Activated CD4-positive, alpha-beta memory T cell treated with anti-CD3 and anti-CD28 coated beads, Interleukin-2, amount 10 ng/mL, durations not matched to agents 7 days and 5 days (primary cell): ENCODE measurements at places on chromosomes 4 and X. TPM values are rescaled to one million over a fixed set of nuclear protein-coding genes. Genes with fewer than 3 reads are reported as not detected.
A peak's percentile ranks its signal among the peaks of the same experiment; 100 is the strongest.

TMEM150C gene
- not detected for total RNA-seq

ZNF185 gene
- total RNA-seq = 0.75 TPM

THOC2 gene
- 87.3 TPM for total RNA-seq

SRPX2 gene
- total RNA-seq = not detected

CCKAR gene
- total RNA-seq = not detected

ODAM gene
- total RNA-seq = not detected

GABRB1 gene
- not detected for total RNA-seq

IBSP gene
- total RNA-seq = not detected

ARMCX4 gene
- 2.8 TPM for total RNA-seq

SNX25 gene
- 18.5 TPM for total RNA-seq

JAKMIP1 gene
- total RNA-seq = 43.8 TPM

BMP3 gene
- not detected for total RNA-seq

CCDC110 gene
- total RNA-seq = not detected

MUC7 gene
- total RNA-seq = not detected

- DNase-seq = no peak
Measured at GRCh38 chr4:42123071-42123644, 29.3 kb downstream of the BEND4 start.

DNA sequence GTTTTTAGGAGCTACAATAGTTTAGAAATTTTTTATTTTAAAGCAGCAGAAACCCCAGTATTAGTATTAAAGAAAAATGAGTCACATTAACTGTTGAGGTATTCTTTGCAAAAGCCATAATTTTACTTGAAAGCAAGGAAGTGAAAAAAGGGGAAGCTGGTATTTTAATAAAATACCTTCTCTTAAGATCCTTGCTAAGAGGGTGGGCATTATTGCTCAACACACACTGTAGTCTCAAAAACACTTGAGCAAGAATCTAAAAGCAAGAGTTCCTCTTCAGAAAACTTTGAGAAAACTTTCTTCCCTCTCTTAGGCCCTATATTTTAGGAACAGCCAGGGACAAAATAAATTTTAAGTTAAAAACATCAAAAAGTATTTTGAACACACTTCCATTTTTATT lies 259.4 kb upstream of the DIAPH2 start:
- no peak for DNase-seq

- no peak for DNase-seq
Measured at GRCh38 chr4:155388162-155388561, 11.4 kb upstream of the MAP9 start.

GRCh38 chr4:188117631-188118324 lies 8.4 kb upstream of the TRIML2 start:
- DNase-seq = no peak

DNA sequence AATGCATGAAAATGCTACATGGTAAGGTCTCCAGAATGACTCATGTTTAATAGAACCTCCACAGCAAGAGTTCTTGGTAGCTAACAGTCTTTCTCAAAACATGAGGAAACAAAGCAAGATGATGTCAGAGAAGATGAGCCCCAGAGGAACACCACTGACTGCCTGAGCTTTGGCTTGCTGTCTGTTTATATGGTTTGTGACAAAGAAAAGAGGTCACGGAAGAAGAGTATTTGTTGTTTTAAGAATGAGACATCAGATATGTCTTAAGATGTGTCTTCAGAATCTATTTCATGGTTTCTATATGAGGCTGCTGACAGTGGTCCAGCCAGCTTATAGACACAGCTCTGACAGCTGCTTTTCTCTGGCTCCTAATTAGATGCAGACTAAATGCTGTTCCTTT lies 18.8 kb upstream of the AREG start:
- DNase-seq = no peak

DNA sequence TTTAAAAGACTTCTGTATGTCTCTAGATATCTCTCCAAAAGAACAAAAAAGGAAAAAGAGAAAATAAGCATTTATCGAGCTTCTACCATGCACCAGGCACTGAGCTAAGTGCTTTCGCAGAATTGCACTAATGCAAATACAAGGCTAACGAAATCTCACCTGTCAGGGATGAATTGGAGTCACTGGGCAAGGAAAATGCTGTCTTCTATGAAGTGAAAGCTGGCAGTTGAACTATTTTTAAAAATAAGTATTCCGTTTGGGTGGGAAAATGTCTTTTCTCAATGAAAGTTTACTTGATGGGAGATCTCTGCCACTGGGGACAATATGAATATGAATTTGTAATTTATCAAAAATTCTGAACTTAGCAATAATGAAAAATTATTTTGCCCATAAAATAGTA lies 47.6 kb downstream of the COL25A1 start:
- no peak for DNase-seq

GRCh38 chr4:122602277-122603142 lies 18.4 kb downstream of the IL21 start:
- DNase-seq = no peak

GRCh38 chr4:41365681-41366080 lies 109.0 kb downstream of the UCHL1 start:
- no peak for DNase-seq

DNA sequence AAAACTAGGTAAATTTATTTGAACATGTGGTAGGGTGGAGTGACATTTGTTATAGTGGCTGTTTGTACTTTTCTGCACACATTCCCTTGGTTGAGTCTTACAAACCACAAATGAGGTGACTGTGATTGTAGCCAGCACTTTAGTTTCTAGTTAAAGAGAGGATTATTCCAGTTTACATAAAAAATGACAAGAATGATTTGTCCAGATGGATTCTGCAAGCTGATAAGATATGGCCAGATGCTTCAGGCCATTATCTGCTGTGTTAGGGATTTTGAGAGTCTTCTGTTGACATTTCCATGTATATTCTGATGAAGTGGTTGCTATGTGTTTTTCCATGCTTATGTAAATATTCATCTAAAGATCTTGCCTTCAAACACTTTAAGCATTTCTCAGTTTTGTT lies 31.0 kb upstream of the PDE5A start:
- no peak for DNase-seq

DNA sequence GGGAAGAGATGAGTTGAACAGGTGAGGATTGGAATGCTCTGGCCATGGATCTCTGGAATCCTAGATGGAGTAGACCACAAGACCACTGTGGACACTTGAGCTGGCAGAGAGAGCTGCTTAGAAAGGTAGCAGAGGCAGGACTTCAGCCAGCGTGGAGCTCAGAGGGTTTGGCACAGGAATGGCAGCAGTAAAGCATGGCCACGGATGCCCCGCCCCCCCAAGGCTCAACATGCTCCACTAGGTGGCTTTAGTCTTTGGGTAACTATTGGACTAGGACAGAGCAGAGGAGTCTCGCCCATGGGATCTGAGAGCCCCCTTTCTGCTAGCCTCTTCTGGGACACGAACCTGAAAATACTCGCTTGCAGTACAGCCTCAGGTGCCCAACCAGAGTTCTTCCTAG lies 150.1 kb upstream of the NEIL3 start:
- DNase-seq = no peak

DNA sequence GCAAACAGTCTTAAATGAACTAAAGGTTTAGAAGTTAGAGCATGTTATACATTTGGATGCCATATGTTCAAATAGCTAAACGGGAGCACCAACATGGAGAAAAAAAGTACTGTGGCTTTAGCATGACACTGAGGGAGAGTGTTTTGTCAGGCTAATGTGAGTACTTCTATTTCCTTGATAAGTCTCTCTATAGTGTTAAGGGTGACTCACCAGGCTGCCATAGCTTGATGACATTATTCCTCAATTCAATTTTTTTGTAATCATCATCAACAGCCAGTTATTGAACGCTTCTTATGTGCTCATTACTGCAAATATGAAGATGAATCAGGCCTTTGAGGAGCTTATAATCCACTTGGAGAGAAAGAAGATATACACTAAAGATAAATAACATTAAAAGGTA lies 211.4 kb upstream of the GPR101 start:
- DNase-seq = no peak

DNA sequence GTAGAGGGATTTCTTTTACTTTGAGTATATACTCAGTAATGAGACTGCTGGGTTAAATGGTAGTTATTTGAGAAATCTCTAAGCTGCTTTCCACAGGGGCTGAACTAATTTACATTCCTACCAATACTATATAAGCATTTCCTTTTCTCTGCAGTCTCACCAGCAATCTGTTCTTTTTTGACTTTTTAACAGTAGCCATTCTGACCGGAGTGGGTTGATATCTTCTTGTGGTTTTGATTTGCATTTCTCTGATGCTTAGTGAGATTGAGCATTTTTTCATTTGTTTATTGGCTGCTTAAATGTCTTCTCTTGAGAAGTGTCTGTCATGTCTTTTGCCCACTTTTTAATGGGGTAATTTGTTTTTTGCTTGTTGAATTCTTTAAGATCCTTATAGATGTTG lies 43.3 kb downstream of the SPCS3 start:
- DNase-seq = no peak

DNA sequence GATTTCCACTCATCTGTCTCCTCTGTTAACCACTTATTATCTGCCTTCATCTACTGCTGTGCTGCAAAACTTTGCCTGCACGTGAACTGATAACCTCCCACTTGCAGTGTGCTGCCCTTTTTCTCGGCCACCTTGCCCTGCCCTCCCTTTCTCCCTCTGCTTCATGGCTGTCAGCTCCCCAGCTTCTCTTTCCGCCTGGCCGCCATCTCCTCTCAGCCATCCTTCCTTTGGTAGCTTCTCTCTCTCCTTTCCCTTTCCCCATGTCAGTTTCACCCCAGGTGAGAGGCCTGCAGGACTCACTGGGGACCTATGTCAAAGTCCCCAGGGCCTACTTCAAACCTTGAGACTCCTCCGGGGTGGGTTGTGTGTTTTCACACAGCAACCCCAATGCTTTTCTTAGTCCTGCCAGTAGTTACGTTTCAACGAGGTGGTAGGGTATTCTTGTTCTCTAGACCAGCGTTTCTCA lies 6.6 kb downstream of the MSL3 start:
- DNase-seq = no peak

DNA sequence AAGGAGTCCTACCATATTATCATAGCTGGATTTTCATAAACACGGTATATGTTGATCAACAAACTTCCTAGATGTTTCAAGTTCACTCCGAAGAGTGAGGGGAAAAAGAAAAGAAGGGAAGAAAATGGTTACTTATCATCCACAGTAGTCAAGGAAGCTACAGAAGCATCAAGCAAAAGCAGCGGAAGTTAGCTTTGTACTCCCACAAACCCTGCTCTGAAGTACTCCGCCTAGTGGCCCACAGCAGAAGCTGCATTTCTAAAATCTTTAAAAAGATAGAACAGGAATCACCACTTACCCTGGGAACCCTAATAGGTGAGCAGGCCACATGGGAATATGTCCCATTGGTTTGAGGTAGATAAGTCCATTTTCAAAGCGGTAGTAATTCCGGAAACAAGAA lies 28.5 kb upstream of the FRG1 start:
- no peak for DNase-seq

DNA sequence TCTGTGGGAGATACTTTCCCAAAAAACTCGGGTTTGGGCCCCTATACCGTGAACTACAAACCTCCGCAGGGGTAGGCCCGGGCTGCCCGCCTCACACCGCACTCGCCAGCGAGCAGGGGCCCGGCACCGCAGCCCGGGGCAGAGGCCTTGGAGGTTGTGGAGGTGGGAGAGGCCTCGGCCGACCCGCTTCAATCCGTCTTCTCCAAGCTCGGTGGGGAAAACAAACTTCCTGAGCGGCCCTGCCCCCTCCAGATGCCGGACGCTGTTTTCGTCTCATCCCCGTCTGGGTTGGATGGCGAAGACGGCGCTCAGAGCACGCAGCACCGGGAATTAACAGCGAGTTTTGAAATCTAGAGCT lies 442 bp upstream of the MCUB start:
- peak; percentile 56 for DNase-seq

DNA sequence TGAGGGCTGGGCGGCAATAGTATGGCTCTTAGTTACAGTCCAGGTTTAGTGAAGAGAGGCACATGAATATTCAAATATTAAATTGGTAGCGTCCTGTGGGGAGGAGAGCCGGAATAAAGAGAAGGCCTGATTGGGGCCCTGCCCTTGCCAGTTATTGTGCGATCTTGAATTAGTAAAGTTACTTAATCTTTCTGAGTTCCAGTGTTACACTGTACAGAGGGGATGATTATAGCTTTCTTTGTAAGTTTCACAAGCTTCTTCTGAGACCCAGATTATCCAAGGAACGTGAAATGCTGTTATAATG lies 1.2 kb downstream of the METAP1 start:
- DNase-seq = no peak

DNA sequence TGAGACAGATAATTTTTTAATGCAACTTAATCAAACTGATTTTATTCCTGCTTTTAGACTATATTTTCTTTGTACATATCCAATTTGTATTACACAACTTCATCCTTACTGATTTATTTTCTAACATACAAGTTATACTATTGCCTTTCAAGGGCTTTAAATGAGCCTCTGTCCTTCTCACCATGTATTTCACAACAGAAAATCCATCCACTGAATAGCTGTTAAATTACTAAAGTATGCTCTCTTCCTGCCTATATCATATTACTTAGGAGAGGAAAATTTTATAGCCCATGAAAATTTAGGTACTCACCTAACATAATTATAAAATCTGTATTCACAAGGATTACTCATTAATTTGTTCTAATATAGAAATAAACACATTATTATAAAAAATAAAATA lies 528.6 kb downstream of the ANKRD50 start:
- DNase-seq = no peak

- peak; percentile 6 for DNase-seq
Measured at GRCh38 chr4:8919651-8920288, 48.1 kb upstream of the HMX1 start.

DNA sequence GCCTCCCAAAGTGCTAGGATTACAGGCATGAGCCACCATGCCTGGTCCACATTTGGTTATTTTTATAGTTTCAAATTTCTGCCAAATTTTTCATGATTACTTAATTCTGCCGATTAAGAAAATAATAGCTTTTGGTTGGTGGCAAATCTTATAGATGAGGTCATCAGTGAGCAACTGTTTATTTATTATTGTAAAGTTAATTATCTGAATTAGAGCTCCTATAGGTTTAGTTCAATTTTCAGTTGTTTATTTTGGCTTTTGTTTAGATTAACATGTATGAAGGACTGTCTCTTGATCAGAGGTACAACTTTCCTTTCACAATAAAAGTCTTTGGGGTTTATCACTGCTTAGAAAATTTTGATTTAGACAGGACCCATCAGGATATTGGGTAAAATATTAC lies 262.2 kb downstream of the SLC7A11 start:
- no peak for DNase-seq

- DNase-seq = no peak
Measured at GRCh38 chr4:38647101-38647819, 16.7 kb upstream of the KLF3 start.
